ENCODE measurements at places on chromosomes 1 and 21.
A peak's percentile ranks its signal among the peaks of the same experiment; 100 is the strongest.

DNA sequence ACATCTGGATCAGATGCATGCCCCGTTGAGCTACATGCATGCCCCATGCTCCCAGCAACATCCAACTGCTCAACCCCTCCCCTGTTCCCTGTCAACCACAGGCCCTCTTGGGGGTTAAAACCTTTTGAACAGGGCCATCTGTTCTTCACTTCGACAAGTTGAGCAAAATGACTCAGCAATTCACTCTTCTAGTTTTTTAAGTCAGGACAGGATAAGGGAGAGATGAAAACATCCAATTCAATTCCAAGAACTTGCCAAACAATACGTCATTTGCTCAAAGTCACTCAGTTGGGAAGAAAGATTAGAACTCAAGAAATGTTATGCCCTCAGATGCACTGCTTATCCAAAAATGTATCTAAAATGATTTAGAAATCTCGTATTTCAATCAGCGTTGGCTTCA, 46.1 kb upstream of the MTF2 start:
- DNase-seq = no peak

DNA sequence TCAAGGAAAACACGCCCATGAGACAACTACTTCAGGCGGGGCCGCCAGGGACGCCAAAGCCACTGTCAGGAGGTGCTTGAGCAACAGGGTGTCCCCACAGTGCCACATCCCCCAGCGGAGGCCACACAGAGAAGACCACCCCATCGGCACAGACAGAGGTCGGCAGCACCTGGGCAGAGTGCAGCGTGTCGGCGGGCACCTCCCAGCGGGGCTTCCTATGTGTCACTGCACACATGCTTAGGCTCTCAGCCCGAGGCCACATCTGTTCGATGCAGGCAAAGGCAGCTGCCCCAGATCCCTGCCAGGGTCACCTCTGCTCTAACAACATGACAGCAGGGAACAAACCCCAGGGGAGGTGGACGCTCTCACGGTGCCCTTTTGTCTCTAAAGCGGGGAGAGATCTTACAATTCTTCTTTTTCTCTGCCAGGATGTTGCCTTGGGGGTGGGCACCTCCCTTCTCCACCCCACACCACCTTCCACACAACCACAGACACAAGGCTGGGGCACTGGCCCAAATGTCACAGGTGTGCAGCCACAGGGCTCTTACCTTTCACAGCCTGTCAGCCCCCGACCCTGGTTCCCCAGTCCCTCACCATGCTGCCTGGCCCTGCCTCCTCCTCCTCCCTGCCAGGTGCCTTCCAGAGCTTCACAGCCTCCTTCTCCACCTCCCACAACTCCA, 4.2 kb downstream of the KRTAP10-8 start:
- DNase-seq = no peak

GRCh38 chr1:1035291-1035943, 15.5 kb downstream of the AGRN start:
- no peak for DNase-seq

DNA sequence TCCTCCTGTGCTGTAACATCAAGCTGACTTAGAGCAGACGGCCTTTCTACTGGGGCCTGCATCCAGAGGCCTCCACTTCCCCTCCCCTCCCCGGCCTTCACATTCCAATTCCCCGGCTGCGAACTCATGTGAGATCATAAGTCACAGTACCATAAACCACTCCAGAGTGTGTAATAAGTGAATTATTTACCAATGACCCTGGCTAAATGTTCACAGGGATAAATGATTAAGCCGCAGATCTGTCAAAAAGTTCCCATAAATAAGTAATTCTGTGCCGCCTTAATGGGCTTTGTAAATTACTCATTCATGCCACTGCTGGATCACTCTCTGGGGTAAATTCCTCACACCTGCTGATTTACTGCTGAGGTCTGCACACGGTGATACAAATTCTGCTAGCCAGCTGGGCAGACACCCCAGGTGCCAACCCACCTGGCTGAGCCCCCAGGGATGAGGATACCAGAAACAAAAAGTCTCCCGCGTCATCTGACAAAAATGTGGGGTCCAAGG, 27.4 kb upstream of the KIRREL1 start:
- DNase-seq = peak; percentile 71

DNA sequence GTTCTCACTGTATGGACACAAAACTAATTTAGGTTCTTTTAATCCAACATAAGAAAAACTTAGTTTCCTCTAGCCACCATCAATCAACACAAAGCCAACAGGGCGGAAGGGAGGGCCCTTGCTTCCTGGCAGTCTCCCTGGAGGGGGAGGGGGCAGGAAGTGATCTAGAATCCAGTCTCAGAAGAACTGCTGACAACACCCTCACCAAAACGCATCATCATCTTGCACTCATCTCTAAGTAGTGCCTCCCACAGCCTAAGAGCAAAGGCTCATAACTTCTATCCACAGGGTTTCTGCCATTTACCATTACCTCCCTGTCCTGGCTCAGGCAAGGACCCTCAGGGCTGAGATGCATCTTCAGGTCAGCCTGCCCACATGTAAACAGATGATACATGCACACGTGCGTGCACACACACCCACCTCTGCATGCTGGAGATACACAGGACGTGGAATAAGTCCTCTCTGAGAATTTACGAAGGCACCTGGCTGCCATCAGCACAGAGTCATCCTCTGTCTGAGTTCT, 20.5 kb downstream of the HIVEP3 start:
- DNase-seq = peak; percentile 71

GRCh38 chr1:46622344-46622743, 5.7 kb upstream of the MOB3C start:
- DNase-seq = peak; percentile 85

DNA sequence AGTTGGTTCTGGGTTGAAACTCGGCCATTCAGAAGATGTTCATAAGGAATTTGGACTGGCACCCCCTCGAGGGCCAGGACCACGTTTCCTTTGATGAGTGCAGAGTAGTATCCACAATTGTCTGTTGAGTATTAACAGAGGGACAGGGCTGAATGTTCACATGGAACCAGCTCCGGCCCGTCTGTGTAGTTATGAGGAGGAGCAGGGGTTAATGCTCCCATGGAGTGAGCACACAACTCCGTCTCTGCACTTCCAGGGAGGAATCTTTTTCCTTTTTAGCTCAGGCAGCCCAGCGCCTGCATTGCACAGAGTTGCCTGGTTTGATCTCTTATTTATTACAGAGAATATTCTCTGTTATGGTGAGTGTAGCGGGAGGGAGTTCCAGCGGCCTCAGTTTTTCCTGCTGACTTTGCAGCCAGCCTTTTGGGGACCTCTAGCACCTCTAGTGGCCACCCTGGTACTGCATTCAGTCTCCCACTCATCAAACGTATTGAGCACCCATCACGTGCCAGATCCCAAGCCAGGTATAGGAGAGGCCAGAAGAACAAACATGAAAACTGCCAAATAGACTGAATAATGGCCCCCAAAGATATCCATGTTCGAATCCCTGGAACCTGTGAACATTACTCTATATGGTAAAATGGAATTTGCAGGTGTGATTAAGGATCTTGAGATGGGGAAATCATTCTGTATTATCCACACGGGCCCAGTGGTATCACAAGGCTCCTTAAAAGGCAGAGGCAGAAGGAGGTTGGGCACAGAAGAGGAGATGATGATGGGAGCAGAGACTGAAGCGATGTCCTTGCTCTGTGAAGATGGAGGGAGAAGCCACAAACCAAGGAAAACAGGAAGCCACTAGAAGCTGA, 167.7 kb upstream of the CSF3R start:
- peak; percentile 41 for DNase-seq

GRCh38 chr21:27683292-27683691, 716.4 kb upstream of the ADAMTS5 start:
- DNase-seq = no peak

DNA sequence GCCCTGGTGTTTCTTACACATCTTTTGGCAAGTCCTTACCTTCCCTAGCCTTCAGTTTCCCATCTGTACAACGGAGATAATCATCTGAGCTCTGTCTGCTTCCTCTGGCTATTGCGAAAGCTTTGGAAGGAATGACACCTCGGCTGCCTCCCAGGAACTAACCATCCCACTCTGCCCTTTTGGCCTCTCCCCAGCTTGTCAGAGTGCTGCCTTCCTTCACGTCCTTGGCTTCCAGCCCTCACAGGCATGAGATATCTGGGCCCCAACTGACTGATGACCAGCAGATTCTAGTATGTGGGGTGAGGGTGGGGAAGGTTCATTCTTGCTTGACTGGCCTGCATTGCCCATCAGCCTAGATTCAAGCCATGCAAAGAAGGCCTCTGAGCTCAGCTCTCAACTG, 253.1 kb upstream of the FGGY start:
- DNase-seq = peak; percentile 99

DNA sequence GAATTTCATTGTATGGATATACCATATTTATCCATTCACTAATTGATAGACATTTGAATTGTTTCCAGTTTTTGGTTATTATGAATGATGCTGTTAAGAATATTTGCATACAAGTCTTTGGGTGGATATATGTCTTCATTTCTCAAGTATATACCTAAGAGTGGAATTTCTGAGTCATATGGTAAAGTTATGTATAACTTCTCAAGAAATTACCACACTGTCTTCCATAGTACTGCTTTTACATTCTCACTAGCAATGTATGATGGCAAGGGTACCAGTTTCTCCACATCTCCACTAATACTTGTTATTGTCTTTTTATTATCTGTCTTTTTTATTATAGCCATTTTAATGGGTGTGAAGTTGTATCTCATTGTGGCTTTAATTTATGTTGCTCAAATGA, 74.6 kb upstream of the TENT5C start:
- no peak for DNase-seq
